ENCODE measurements at places on chromosomes 6 and 20.

GRCh38 chr6:12636336-12636735 lies 80.2 kb upstream of the PHACTR1 start:
- no peak for DNase-seq

DNA sequence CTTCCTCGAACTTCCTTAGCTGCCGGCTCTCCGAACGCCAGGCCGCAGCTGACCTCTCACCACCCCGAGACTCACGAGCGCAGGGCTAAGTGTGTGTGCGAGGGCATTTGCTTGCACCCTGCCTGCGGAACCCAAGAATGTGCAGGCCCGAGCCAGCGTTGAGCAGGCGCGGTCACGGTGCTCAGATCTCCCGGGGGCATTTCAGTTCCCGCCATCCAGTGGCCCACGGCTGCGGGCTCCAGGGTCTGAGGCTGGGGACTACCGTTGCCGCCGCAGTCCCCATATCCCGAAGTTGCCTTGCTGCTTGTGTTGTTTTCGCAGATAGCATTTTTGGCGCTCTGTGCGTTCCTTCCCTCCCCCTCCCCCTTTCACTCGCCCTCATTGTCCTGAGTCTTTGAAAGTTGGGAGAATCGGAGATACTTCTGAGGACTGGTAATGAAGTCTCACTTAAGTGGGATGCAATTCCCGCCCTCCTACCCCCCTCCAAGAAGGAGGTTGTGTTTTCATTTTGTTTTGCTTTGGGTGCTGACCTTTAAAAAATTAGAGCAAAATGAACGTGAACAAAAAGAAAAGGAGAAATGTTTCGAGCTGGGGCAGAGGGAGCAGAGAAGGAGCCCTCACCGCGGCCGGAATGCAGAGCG lies 1.7 kb downstream of the NR2E1 start:
- DNase-seq = no peak

- no peak for DNase-seq
Observed at GRCh38 chr20:49230021-49230420, 10.8 kb downstream of the DDX27 start.

DNA sequence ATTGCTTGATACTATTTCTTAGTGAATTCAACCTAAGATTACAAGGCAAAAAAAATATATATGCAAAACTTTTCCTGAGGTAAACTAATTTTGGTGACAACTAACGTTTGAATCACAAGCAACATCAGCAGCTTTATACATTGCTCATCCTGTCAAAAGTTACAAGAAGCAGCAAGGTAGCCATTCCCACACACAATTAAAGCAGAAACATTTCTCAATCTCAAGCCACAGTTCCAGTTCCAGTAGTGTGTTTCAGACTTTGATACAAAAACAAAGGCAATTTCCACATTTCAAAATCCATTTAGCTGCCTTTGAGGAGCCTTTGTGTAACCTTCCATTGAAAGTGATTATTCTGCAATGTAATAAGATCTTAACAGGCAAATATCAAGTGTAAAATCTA lies 191.0 kb downstream of the WDR27 start:
- no peak for DNase-seq

DNA sequence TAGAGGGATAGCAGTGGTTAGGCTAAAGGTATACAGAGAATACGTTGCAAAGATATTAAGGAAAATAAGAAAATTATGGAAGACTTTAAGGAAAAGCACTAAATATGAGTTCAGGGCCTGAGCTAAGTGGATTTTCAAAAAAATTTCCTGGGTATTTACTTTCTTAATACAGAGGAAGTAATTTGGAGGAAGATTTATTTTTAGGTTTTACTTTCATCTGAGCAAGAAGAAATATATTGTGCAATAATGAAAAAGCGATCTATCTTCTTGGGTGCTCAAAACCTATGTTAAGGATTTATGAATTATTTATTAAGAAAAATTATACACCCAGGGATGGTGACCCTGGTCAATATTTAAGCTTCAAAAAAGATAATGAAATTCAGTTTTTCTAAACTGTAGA lies 224.7 kb downstream of the PLCB1 start:
- no peak for DNase-seq

DNA sequence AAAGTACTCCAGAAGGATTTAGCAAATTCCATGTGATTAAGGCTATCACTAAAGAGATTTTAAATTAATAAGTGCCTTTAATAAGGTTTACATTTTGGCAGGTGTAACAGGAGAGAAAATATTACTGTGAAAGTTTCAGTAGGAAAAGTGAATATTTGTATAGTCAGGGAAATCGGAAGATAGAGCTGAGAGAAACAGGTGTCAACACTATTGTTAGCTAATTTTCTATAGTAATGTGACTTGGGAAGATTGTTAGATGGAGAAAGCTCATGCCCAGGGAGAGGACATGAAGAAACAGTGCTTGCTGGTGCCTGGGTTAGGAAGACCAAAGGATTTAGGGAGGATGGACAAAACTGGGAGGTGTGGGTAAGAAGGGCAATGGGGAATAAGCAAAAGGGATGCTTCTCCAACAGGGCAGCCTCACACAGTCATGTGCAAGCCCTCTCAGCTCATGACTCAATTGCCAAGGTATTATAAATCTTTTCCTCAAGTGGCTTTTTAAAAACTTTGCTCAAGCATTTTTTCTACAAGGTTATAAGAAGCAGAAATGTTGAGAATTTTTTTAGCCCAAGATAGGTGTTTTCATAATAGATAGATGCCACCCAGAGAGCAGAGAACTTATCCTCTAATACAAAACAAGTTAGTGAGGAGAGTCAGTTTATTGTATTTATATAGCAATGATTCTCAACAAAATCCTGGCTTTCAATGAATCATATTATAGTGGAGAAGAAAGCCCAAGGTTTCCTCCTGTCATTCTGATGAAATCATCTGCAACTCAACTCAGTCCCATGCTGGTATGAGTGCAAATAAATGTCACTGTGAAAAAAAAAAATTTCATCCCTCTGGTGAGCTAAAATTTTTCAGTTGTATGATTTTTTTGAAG lies 325.2 kb upstream of the NT5E start:
- no peak for DNase-seq

DNA sequence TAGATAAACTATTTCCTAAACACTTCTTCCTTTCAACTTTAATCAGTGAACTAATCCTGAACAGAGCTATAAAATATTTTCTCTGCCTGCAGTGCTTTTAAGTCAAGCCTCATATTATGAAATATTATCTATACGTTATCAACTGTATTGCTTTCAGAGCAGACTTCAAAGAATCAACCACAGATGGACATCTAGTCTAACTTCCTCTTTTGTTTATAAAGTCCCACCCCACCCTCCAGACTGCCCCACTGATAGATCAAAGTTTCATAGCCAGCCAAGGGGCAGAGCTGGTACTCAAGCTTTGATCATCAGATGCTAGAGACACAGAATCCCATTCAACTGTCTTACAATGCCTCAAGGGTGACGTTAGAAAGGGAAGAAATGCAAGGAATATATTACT lies 308.3 kb downstream of the LAMA2 start:
- DNase-seq = no peak

DNA sequence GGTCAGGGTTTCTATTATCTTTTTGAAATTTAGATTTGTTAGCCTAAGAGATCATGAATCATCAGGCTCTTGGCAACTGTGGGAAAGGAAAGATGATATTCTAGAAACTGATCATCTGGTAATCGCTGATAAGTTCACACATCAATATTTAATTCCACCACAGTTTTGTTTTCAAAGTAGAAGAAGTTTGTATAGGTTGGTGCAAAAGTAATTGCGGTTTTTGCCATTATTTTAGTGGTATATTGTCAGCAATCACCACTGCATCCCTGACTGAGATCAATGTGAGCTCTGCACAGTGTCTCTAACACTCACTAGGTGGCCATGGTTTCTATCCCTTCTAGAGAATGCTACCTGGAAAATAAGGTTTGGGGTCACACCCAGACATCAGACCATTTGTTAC lies 17.0 kb upstream of the PXDC1 start:
- no peak for DNase-seq
